Uterus (tissue), 4 donors: ENCODE measurements at places on chromosomes 1 and 21. TPM values are rescaled to one million over a fixed set of nuclear protein-coding genes. Genes with fewer than 3 reads are reported as not detected.

- DNase-seq: no peak
Measured at GRCh38 chr1:162284206-162284955, 92.3 kb downstream of the SPATA46 start.

DNA sequence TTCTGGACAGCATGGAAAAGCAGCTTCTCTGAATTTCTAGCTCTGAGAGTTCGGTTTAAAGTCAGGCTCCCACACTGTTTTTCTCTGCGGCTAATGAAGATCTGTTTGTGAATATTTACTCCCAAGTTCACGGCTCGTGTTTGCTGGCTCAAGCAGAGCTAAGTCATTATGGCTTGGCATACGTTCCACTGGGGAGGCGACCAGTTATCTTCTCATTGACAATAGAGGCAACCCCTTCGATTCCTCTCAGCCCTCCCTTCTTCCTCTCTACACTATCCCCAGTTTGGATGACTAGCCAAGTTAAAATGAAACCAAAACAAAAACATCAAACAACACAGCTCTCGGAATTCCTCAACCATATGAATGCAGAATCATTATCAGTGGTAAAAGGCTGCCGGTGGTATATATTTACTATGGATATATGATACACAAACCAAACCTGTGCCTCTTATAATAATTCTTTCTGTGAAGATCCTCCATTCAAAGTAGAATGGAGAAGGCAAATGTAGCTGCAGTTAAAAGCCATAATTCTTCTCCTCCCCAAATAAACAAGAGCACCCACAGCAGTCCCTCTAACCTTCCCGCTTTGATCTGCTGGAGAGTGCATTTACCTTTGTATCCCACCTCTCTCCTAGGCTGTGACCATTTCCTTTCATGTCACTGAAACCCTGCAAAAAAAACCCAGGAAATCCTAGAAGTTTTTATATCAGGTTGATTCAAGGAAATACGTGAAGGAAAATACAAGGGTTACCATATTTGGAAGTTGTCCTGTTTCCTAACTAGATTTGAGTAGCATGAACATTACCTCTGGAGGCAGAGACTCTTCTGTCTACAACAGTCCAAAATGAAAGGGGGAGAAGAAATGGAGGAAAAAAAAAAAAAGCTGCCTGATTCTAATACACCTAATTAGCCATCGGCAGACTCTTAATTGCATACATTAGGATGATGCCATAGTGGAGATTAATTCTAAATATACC is 108.3 kb upstream of the USH2A start:
- no peak for DNase-seq

Gene PEAR1
- 21.5 TPM for total RNA-seq

- no peak for DNase-seq
Measured at GRCh38 chr1:193342811-193343210, 156.4 kb upstream of the B3GALT2 start.

DNA sequence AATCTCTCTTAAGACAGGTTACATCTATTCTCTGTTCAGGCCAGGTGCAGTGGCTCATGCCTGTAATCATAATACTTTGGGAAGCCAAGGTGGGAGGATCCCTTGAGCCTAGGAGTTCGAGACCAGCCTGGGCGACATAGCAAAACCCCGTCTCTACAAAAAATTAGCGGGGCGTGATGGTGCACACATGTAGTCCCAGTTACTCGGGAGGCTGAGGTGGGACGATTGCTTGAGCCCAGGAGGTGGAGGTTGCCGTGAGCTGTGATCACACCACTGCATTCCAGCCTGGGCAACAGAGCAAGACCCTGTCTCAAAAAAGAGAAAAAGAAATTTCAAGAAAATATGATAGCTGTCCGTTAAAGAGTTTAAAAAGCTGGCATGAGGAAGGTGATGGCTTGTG is 43.0 kb downstream of the UBE4B start:
- DNase-seq: no peak
